ENCODE measurements at places on chromosomes 7 and 10.

DNA sequence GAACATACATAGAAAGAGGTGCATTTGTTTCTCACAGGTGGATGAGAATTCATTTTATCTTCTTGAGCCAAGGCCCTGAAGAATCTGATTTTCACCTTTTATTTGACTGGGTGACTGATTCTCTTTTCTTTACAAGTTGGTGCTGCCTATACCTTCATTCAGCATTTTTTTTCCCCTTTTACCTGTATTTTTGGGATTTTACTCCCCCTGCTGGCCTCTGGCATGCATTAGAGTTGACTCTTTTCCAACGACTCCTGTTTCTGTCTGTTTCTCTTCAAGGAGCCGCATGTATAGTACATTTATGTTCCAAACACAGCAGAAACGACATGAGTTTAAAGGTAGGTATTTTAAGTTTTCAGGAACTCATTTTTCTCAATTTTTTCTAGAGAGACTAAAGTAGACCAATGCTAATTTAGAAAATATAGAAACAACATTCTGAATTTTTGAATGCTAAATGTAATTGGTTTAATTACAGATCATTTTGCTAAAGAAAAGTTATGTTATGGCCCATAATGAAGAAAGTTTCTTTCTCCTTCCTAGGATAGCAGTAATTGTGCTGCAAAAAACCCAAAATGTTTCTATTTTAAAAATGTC, 149.8 kb upstream of the HDAC9 start:
- DNase-seq = peak; percentile 6

- no peak for DNase-seq
These were observed 54.3 kb upstream of the PPP2R2D start for GRCh38 chr10:131846240-131847101.

DNA sequence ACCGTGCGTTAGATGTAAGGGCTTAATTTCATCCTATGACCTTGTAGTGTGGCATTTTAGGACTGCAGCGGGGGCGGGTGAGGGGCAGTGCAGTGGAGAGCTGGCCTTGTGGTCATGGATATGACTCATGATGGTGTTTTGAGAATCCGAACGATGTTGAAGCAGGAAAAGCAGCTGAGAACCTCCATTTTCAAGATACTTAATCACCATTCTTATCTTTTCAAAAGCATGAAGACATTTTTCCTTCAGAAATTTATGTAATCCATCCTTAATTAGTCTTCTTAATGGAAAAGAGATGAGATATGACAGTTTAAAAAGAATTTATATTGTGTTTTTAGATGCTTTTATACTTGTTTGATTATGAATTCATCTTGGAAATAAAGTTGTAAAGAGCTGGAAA, 9.6 kb downstream of the ATP5F1C start:
- DNase-seq = no peak

DNA sequence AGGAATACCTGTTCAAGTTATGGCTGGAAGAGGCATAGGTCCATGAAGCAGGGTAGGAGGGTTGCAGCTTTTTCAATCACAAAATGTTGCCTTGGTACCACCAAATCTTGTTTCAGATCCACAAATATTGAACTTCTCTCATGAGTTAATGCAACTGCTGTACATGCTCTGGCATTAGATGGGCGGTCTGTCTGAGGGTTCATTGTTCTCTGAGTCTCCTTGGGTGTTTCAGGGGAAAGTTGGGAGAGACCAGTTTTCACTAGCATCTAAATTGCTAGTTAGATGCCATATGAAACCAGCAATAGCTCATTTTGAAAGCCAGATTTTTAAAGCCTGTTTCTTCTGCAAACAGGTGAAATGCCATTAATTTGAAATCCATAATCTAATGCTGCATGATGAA, 27.8 kb upstream of the ELMO1 start:
- no peak for DNase-seq

DNA sequence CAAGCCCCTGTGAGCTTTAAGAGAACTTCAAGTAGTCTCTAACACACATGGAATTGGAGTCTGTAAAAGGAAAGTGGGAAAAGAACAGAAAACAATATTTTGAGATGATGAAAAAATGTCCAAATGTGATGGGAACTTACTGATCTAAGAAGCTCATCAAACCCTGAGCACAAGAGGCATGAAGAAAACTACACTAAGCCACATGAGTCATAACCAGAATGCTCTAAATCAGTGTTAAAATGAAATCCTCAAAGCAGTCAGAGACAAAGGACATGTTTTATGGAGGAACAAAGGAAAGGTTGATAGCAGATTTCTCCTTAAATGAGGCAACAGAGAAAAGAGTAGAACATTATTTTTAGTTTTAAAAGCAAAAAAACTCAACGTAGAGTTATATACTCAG, 37.2 kb downstream of the ZNF33A start:
- no peak for DNase-seq

DNA sequence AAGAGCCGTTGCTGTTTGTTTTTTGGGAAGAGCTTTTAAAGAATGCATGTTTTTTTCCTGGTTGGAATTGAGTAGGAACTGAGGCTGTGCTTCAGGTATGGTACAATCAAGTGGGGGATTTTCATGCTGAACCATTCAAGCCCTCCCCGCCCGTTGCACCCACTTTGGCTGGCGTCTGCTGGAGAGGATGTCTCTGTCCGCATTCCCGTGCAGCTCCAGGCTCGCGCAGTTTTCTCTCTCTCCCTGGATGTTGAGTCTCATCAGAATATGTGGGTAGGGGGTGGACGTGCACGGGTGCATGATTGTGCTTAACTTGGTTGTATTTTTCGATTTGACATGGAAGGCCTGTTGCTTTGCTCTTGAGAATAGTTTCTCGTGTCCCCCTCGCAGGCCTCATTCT, 31.6 kb downstream of the PFKFB3 start:
- no peak for DNase-seq

DNA sequence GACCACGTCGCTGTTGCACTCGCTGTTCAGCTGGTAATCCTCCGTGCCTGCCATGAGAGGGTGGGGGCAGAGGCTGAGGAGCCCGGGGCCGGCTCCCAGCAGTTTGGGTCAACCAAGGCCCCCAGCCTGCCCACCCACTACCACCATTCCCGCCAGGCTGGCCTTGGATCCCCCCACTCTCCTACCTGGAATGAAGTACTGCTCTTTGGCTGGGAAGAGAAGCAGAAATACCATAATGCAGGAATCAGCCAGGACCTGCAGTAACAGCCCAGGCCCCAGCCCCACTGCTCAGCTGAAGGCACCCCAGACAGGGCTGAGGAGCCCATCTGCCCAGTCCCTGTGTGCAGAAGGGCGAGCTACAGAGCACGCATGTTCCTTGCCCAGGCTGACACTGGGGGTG, 138.0 kb downstream of the SLIT1 start:
- DNase-seq = no peak

- DNase-seq = no peak
These were observed 74.0 kb downstream of the ARID5B start for GRCh38 chr10:61975391-61975932.

DNA sequence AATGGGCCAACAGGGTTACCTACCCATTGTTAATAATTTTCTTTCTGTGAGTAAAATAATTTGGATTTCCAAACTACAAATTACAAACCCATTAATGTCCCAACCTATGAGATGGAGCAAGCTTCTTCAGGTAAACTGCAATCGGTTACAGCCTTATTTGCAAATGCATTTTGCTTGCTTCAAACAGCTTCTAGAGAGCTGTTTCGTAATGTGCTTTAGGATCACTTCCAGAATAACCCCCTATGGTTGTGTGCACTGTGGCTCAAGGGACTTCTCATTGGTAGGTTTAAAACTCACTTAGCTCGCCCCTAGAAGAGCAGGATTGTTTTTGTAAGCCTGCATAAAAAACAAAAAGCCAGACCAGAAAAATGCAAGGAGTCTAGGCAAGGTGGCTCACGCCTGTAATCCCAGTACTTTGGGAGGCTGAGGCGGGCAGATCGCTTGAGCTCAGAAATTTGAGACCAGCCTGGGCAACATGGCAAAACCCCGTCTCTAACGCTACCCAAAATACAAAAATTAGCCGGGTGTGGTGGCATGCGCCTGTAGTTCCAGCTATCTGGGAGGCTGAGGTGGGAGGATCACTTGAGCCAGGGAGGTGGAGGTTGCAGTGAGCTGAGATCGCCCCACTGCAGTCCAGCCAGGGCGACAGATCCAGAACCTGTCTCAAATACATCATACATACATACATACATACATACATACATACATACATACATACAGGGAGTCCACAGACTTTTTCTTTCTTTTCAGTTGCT, 3.3 kb upstream of the MAP3K8 start:
- no peak for DNase-seq

DNA sequence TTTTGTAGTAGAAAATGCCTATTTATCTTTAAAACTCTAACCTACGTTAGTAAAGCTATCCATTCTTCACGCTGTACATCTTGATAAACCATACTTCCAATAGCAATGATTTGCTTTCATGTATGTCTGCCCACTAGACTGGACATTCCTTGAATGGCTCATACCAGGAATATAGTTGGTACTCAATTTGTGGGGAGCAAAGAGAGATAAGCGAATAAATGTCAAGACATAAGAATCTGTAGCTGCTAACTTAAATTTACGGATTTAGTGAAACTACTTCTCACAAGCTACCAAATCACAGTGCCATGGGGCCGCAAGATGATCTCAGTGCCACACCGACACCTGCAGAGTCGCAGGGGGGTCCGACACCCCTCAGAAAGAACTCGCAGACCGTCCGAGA, 763 bp upstream of the RALA start:
- no peak for DNase-seq

- no peak for DNase-seq
These were observed 30.1 kb upstream of the CDHR3 start for GRCh38 chr7:105932835-105933477.

GRCh38 chr10:116849248-116850057, at the start of gene ENO4:
Gene ENO4 (plus strand): TSS chr10:116849499. CDS start chr10:116849567, 68 bp downstream.
- no peak for DNase-seq

DNA sequence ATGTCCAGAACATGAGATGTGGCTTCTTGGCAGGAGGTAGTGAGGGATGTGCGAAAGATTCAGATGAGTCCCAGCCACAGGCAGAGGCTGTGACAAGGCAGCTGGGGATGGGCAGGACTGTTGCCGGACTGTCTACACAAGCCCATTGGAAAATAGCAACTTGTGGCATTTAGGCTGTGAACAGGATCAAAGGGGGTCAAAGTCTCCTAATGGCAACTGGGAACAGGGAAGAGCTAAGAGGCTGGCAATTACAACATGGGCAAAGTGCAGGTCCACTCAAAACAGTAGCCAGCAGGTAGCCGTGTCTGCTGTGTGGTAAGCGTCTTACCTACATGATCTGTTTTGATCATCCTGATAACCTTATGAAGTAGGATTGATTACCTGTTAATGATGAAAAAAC, 254.2 kb upstream of the ZNF32 start:
- no peak for DNase-seq

- DNase-seq = no peak
These were observed 94.4 kb downstream of the WDFY4 start for GRCh38 chr10:48779077-48779476.

- DNase-seq = no peak
These were observed 726.1 kb downstream of the SORCS1 start for GRCh38 chr10:106438386-106438785.

DNA sequence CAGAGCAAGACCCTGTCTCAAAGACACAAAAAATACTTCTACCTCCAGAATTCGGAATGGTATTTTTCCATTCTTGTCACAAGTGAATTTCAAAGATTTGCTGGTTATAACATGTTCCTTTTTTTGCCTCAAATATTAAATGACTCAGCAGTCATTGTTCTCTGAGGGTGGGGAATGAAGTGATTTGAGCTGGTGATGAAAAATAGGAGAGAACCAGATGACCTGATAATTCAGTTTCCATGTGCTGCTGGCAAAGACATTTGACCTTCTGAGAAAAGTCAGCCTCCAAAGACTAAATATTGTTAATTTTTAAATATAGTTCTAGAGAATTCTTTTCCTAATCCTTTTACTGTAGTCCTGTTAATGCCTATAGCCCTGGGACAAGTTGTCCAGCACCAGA, 78.9 kb downstream of the CACNB2 start:
- no peak for DNase-seq

- no peak for DNase-seq
These were observed 109.9 kb downstream of the AHR start for GRCh38 chr7:17408245-17408903.

GRCh38 chr10:103784723-103785418, 70.5 kb downstream of the SH3PXD2A start:
- no peak for DNase-seq

- no peak for DNase-seq
These were observed 428.2 kb downstream of the THSD7A start for GRCh38 chr7:11403781-11404180.

- no peak for DNase-seq
These were observed 21.7 kb downstream of the CCM2 start for GRCh38 chr7:45021604-45022296.

GRCh38 chr10:9656386-9656785, 1361.3 kb upstream of the CELF2 start:
- DNase-seq = no peak

- DNase-seq = no peak
These were observed 62.6 kb downstream of the DOCK4 start for GRCh38 chr7:112143582-112143981.

DNA sequence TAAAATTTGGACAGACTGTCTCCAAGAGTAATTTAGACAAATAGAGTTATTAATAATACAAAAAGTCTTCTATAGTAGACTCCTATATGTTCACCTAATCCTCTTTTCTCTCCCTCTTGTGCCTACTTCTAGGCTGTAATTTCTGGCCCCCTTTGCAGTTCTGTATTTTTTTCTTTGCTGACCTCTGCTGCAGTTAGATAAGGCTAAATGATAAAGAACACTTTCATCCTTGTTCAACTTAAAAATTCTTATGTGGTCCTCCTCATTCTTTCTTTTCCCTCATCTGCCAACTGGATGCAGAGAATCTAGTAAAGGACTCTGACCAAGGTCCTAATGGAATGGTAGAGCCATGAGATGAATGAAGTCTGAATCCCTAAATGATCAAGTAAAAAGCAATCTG, 20.1 kb downstream of the GLCCI1 start:
- DNase-seq = no peak

GRCh38 chr7:36032361-36032818, 120.7 kb upstream of the EEPD1 start:
- no peak for DNase-seq

GRCh38 chr10:125662584-125662983, 20.4 kb downstream of the TEX36 start:
- DNase-seq = no peak

- DNase-seq = no peak
These were observed 6.6 kb downstream of the AASS start for GRCh38 chr7:122137251-122138077.

DNA sequence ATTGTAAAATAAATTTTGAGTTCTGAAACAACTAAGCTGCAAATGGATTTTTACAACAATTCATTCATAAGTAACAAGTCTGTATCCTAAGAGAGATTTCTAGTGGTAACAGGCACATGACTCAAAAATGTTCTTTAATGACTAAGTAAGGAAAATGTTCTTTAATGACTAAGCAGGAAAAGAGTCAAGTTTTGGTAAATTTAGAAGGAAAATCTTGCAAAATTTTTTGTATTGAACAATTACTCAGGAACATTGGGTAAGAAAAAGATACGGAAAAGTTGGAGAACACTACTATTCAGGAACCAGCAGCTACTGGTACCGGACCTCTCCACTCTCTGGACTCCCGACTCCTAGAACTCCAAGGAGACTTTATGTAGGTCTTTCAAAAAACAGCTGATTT, 33.5 kb downstream of the HYCC1 start:
- DNase-seq = no peak

Measured in effector CD8-positive, alpha-beta T cell (primary cell).